Stimulated activated CD4-positive, alpha-beta T cell treated with anti-CD3 and anti-CD28 coated beads, TNF-alpha, amount 100 ng/mL, for 4 hours (primary cell): ENCODE measurements at places on chromosomes 13 and 19.

DNA sequence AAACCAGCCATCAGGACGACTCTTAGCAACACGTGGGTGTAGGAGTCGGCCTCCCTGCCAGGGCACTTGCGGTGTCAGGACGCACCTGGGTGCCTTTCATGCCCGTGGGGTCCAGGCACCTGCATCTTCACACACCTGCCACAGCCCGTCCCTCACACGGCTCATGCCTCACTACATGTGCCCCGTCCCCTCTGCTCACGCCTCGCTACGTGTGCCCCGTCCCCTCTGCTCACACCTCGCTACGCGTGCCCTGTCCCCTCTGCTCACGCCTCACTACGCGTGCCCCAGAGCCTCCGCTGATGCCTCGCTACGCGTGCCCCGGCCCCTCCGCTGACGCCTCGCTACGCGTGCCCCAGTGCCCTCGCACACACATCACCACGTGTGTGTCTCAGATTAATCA is 58.0 kb upstream of the F7 start:
- no peak for DNase-seq

GRCh38 chr13:41352935-41353840 is 42.1 kb downstream of the NAA16 start:
- no peak for DNase-seq

GRCh38 chr19:55530996-55531395 is 5.9 kb downstream of the SBK2 start:
- DNase-seq, result no peak

DNA sequence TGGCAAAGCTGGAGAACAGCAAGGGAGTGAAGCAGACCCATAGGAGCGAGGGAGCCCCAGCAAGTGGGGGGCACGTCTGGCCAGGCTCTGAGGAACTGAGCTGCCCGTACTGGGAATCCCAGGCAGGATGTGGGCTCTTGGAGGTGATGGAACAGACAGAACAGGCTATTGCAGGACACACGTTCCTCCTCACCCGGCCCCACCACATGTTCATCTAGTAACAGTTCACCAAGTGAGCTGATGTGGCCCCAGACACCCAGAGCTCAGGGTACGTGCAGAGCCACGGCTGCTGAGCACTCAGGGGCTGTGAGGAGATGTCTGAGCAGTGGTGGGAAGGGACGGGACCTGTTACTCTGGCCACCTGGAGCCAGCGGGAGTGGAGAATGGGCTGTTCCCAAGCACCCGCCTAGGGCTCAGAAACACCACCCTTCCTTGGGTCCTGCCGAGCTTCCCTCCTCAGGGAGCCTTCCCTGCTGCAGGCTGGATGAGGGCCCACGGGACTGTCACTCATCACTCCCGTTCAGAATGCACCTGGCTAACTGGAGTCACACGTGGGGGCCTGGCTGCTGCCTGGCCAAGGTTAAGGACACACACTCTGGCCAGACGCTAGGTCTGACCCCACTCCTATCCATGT is 18.4 kb downstream of the ELL start:
- DNase-seq, result no peak

DNA sequence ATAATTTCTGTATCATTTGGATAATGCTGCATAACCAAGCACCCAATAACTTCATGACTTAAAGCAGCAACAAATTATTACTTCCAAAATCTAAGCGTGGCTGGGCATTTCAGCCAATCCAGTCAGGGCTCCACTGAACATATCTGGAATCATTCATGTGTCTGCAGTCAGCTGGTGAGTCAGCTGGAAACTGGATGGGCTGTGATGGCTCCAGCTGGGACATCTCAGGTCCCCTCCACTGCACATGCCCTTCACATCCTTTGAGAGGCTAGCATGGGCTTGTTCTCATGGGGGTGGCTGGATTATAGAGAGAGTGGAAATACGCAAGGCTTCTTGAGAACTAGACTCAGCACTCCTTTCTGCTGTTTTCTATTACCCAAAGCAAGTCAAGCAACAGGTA is 961.9 kb downstream of the DIAPH3 start:
- DNase-seq, result no peak

DNA sequence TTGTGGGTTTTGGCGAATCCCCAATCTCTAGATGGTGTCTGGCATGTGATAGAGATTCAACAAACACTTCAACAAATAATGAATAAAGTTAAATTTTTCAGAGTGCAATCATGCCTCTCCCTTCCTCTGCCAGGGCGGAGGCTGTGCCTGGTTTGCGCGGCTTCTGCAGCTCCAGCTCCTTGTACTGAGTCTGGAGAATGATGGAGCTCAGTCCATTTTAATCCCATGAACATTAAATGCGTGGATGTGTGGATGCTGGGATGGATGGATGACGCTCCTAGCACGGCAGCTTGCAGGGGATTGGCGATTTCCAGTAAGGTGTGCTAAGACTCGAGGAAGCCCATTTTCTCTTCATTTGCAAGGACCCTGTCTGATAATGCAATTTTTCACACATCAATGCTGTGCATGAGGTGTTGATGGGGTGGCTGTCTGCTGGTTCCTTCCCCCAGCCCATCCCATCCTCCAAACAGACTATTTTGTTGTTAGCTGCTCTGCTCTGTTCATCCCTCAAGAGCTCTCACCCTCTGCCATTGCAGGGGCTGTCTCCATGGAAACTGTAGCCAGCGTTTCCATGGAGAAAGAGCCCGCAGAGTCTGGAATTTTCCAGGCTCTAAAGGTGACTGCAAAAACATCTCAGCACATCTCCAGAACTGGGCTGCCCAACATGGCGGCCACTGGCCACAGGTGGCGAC is 92.6 kb upstream of the PEG3 start:
- DNase-seq, result no peak

DNA sequence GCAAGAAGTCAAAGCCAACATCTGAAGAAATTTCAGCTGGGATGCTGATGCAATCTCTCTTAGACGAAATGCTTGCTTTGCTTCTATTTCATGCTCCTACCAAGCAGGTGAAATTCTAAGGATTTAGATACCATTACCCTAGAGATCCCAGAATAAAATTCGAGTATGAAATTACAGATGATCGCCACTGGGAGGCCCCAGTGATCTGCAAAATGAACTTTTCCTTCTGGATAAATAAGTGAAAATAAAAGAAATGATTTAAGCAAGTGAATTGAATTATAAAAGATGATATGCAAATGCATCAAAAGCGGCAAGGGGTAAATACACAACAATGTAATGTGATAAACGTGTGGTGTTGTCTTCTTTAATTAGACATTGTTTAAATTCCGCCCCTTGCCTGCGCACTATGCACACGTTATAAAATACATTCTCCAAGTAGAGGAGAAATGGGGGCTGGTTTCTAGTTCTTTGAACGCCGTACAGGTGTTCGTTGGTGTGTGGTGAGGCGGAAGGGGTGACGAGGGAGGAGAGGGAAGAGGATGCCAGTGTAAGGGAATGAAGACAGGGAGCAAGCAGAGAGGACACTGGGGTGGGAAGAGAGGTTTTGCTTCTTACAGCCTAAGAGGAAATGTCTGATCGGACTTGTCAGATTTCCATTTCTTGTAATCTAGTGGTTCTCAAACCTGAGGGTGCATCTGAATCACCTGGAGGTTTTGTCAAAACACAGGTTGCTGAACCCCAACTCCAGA is 58.0 kb downstream of the ERCC5 start:
- DNase-seq, result no peak

- DNase-seq, result no peak
Measured at GRCh38 chr13:104286566-104287290, 1220.5 kb upstream of the SLC10A2 start.

GRCh38 chr19:33348301-33349010 is 25.1 kb upstream of the CEBPG start:
- DNase-seq, result no peak

- no peak for DNase-seq
Measured at GRCh38 chr19:31459430-31459829, 110.2 kb upstream of the TSHZ3 start.

- no peak for DNase-seq
Measured at GRCh38 chr13:98239162-98240076, 62.4 kb upstream of the RNF113B start.

- DNase-seq, result no peak
Measured at GRCh38 chr13:80740071-80740470, 399.1 kb upstream of the SPRY2 start.

DNA sequence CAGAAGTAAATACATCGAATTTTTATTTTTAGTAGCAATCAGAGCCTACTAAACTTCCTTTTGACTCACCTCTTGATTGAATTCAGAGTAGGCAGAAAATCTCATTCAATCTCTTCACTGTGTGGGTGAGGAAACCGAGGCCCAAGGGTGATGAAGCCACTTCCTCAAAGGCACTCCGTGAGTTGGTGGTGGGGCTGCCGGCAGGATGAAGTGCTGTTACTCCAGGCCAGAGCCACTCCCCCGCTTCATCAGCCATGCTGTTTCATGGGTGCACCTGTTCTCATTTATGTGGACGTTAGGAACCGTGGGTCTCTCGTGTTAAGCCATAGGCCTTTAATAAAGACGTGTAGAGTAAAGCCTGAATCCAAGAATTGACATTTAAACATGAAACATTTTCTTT is 13.2 kb downstream of the ING1 start:
- DNase-seq, result peak; percentile 24

- DNase-seq, result no peak
Measured at GRCh38 chr19:1893791-1894190, 8.5 kb upstream of the ABHD17A start.

DNA sequence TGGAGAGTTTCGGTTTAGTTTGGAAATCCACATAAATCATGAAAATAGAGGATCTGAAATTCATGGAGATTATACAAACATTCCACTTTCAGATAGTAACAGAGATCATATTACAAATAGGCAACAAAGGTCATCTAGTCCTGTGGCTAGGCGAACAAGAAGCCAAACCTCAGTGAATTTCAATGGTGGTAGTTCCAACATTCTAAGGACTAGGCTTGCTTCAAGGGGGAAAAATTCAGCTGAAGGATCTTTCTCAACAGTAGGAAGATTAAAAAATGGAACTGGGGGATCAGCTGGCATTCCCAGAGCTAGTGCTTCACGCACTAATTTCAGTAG is 47.0 kb downstream of the FOXO1 start:
- no peak for DNase-seq

DNA sequence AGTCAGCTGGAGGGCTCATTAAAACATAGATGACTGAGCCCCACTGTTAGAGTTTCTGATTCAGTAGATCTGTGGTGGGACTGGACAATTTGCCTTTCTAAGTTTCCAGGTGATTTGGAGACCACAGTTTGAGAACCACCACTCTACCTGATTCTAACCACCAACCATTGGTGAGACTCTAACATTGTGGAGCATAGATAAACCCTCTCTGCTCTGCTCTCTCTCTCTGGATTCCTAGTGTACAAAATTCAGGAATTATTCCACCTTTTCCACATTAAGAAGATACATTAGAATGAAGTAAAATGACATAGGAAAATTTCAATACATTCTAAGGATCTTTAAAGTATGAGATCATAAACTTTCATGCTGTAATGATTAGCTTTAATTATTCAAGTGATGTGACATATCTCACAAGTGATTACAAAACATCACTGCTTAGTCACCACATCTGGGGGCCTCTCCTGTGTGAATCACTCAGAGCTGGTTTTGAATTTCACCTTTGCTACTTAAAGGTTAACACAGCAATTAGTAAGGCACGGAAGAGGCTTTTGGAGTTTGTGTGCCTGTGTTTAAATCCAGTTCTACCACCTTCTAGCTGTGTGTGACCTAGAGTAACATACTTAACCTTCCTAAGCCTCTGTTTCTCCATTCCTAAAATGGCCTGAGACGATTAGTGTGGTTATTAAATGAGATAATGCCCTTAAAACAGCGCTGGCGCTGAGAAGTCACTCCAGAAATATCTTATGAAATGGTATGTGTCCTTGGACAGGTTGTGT is 78.5 kb upstream of the NBEA start:
- DNase-seq, result no peak

DNA sequence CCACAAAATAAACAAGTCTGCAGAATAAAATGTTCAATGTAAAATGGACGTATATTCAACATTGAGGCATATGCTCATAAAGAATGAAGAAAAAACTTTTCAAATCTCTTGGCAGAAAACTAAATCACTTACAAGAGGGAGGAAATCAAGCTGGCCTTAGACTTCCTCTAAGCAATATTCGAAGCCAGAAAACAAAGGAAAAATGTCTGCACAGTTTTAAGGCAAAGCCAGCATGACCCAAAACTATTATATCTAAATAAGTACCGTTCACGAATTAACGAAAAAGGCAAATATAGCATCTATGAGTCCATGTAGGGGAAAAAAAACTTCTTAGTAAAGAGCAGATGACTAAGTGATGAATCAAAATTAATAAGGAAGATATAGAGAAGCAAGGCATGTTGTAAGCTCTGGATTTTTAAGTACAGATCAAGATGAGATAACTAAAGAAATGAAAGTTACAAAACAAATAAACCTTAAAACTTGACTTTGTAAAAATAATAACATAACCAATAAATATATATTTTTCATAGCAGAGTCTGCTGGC is 101.3 kb downstream of the KCNRG start:
- DNase-seq, result no peak

- DNase-seq, result no peak
Measured at GRCh38 chr13:47481536-47481935, 519.5 kb downstream of the SUCLA2 start.

GRCh38 chr13:100549316-100549715 is 39.3 kb downstream of the GGACT start:
- no peak for DNase-seq

GRCh38 chr13:99875391-99875790 is 96.2 kb downstream of the ZIC5 start:
- DNase-seq, result no peak
